RWPE1 (cell line): ENCODE measurements at places on chromosomes 5 and 9.

DNA sequence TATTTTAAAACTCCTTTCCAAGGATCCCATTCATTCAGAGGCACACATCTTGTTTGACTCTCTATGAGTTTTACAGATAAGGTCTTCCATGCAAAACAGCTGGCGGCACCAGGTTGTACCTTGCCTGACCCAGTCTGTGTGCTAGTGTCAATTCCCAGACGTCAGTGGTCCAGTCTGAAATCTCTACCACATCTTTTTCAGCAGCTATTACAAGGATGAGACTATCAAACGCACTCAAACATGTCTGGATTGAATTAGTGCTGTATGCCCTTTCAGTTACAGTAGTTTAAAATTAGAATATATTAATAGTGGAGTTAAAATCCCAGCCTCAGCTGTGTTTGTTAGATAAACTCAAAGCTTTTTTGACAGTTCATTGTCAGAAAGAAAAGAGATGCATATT, 11.7 kb downstream of the CDC14B start:
- no peak for DNase-seq

DNA sequence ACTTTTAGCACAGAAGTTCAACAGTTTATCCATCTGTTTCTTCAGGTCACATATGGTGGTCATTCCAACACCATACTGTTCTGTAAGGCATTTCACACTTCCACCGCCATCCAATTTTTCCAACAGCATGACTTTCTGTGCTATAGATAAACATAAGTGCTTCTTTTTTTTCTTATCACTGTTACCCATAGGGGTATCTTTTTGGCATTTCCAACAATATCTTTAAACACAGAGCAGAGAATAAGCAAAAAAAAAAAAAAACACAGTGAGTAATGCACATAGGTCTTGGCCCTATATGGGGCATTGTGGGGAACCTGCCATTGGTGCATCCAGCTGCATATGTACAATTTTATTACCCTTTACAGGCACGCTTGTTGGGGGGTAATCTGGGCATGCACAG, 12.2 kb upstream of the ZNF367 start:
- DNase-seq: no peak

DNA sequence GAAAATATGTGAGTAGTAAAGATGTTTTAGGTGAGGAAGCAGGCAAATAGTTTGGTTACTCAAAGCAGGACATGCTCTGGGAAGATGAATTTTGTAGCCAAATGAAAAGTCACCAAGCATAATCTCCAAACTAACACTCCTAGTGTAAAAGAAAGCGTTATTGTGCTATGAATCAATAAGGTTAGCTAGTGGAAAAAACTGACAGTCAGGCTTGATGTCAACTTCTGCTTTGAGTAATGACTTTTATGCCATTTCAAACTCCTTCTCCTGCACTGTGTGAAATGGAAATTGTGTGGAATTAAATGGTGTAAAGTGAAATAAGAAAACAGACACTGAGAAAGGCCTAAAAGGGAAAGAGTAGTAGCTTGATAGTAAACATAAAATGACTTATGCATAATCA, 637.2 kb upstream of the DMAC1 start:
- DNase-seq: no peak

DNA sequence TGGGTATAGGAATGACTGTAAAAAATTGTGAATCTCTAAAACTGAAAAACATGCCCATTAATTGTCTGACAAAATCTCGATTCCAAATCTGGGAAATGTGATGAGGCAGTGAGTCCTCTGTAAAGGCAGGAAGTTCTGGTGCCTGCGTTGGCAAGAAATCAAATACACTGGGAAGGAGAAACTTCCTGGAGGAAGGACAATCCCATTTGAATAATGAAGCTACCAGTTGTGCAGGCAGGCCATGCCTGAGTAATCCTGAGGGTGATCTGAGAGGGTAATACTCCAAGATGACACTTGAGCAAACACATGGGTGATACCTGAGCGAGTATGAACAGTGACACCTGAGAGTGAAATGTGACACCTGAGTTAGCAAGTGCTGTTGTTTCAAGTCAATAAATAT, 49.7 kb downstream of the KIF24 start:
- peak; percentile 35 for DNase-seq

GRCh38 chr9:25206027-25206426, 472.2 kb downstream of the TUSC1 start:
- no peak for DNase-seq

DNA sequence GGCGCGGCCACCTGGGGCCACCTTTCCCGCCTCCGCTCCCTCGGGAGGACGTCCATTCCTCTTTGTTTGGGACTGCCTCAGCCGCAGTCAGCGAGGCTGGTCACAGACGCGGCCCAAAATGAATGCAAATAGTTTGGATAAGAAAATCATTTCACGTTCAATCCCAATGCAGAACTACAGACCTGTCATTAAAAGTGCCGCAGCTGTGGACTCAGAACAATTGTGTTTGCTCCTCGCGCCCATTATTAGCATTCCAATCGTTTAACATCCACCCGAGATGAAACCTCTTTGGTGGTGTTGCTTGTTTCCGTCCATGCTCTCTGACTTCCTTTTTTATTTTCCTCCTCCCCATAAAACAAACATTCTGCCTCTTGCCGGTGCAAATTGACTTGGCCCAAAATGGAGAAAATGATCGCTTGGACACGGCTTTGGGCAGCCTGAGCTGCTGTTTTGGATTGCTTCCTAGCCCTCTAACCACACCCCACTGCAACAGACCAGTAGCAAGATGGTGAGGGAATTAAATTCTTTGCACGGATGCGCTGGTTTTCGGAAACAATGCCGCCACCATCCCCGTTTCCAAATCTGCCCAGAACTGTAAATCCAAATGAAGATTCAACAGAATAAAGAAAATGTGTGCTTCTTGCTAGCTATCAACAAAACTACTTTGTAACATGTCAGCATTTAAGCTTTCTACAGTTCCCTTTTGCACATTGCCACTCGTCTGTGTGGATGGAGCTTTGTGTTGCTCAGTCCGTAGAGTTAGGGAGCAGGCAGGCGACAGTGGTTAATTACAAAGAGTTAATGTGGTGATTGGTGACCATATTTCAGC, 784 bp downstream of the NLN start:
- DNase-seq: peak; percentile 79

- DNase-seq: no peak
These were observed 91.4 kb downstream of the TSSK1B start for GRCh38 chr5:113343343-113343742.

- DNase-seq: no peak
These were observed 6.2 kb downstream of the NR5A1 start for GRCh38 chr9:124500796-124501611.

DNA sequence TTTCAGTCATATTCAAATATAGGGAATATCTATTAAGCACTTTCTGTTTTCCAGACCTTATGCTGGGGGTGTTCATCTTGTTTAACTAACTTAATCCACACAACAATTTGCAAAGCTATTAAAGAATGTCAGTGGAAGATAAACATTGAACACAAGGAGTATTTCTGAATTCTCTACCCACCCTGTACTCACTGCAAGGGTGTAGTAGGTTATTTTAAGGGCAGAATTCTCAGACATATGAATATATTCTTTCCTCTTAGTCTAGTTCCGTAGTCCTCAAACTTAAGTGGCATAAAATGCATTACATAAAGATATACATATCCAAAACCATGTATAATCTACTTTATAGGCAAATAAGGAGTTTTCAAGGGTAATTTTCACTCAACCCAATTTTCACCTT, 19.9 kb upstream of the CHSY3 start:
- DNase-seq: no peak

- DNase-seq: no peak
These were observed 100.4 kb upstream of the LARP1 start for GRCh38 chr5:154654486-154655371.

GRCh38 chr9:78189461-78189860, 46.4 kb upstream of the CEP78 start:
- DNase-seq: no peak

DNA sequence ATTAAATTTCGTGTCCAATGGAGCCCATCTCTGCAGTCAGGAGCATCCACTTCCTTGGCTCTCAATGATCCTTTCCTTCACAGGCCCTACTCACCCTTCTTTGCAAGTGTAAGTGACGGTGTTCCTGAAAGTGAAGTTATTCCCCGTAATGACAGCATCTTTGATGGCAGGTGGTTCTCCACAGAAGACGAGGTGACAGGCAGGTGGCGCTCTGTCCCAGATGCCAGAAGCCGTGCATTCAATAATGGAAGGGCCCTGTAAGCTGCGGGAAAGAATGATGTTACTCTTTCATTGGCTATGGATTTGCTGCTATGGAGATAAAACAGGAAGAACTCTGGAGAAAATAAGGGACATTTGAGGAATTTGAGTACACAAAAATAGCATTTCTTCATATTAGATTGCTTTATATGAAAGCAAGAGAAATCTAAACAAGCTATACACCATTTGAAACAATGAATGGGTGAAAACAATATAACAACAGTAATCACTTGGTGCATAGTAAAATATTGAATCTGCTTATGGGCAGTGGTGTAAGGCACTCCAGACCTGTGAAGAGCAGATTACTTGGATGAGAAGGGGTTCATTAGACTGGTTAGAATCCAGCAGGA, 89.9 kb upstream of the TXNDC8 start:
- peak; percentile 43 for DNase-seq

GRCh38 chr5:179119415-179120170, 59.4 kb downstream of the ZNF354C start:
- no peak for DNase-seq

- DNase-seq: no peak
These were observed 119.5 kb upstream of the LMX1B start for GRCh38 chr9:126494264-126494663.

DNA sequence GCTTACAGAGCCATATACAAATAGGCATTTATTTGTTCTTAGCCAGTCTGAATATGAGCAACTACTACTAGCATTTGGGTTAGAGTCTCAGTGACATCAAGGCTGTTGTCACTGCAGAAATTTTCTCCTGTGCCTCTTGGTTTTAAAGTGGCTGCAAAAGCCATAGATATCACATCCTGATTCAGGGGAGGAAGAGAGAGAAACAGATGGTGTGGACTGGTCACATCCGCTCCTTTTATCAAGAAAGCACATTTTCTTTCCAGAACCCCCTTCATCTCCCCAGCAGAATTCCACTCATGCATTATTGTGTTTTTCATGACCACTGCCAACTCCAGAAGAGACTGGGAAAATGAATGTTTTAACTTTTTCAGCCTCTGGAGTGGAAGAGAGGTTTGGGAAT, 69.8 kb downstream of the PTTG1 start:
- DNase-seq: no peak

GRCh38 chr5:55440188-55440646, 94.5 kb downstream of the PLPP1 start:
- no peak for DNase-seq

GRCh38 chr9:78144008-78144381, 91.9 kb upstream of the CEP78 start:
- no peak for DNase-seq

DNA sequence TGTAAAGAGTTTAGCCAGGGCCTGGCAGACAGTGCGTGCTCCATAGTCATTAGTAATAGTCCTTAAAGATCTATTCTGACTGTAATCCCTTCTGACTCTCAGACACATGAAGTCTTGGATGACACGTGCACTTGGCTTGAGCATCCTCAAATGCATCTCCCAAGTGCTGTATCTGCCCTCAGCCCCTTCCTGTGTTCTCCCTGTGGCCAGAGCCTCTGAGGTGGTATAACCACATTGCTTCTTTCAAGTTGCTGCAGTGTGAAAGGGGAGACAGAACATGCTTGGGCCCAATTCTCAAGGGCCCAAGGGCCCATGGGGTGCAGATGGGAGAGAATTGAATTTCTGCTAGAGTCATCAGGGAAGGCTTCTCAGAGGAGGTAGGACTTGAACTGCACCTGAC, 30.1 kb upstream of the HAND1 start:
- no peak for DNase-seq

GRCh38 chr5:65758546-65759144, 36.6 kb downstream of the NLN start:
- no peak for DNase-seq

DNA sequence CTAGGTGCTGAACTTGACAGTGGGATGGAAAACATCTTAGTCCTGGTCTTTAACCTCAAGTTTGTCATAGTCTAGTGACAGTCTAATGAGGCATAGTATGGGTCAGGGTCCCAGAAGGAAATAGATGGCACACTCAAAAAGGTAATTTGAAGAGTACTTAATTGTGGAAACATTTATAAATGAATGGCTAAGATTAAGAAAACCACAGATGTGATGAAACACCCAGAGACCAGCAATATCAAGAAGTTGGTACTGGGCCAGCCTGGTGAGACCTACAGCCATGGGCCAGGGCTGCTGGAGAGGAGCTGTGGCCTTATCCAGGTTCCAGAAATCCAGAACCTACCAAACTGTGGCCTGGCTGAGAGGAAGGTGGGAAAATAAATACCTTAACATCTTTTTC, 93.5 kb upstream of the ATG10 start:
- DNase-seq: no peak

DNA sequence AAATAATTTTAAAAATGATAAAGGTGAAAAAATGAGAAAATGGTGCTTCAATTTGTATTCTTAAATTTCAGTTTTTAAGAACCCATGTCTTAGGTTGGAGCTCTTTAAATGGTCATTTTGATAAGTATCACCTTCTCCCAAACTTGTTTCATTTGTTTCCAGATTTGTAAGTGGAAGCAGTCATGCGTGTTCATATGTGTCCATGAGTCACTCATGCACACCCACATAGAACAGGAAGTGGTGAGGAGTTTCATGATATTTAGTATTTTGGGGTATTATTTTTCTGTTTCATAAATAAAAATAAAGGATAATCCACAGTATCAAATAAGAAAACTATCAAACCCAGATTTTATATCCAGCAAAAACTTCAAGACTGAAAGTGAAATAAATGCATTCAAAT, 570.4 kb upstream of the ST8SIA4 start:
- peak; percentile 2 for DNase-seq

DNA sequence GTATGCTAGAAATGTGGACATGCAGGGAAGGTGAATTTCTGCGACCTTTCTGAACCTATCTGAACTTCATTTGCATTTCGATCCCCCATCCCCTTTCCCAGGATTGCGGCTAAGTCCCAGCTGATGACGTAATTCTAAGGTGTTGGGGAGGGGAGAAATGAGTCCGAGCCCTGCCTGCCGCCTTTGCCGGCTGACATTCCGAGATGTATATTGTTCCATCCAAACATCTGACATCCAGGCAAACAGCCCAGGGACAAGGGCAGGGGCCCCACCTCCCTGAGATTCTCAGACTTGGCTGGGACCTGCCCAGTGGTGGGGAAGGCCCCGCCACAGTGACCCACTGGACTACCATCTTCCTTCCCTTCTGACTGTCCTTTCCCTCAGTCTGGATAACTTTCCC, 494.6 kb downstream of the ENC1 start:
- no peak for DNase-seq

DNA sequence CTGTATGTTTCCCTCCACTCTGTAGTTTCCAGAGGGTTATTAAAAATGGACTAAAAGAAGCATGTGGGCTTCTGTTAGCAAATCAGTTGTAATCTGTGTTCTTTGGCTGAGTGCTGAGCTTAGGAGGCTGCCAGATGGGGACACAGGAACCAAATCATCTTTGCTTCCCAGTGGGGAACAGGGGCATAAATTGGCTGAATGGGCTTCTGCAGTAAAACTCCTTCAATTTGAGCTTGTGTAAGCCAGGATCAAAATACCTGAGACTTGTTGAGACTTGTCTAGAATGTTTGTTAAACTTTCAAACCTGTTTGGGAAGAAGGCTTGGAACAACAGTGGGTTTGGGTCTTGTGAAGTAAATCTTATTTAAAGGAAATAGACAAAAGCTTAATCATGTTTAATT, 32.2 kb upstream of the TNFAIP8 start:
- peak; percentile 78 for DNase-seq

- no peak for DNase-seq
These were observed 359.3 kb downstream of the SH3GL2 start for GRCh38 chr9:17938035-17938655.
